ENCODE measurements at places on chromosomes 13 and 19.
A peak's percentile ranks its signal among the peaks of the same experiment; 100 is the strongest.

DNA sequence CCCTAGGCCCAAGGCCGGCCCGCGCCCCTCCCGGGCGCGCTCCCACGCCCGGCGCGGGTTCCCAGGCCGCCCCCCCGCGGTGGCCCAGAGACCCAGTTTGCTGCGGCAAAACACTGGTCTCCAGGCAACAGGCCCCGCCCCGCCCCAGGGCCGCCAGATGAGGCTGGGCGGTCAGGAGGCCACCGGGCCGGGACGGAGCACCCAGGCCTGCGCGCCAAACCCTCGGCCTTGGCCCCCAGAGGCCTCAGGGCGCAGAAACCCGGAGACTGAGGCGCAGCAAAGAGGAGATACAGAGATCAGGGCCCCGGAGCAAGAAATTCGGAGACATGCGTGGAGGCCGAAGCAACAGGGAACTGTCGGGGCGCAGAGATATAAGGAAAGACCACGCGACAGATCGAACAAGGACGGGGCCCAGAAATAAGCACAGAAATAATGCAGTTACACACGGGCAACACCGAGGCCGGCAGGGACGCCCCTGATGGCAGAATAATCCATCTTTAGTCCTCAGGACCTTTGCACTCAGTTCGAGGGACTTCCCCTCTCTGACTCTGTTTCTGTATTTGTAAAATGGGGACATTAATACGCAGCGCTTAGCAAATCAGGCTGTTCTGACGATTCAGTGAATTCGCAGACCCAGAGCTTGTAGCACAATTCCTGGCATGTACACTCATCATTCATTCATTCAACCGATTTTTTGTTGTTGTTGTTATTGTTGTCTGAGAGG, 20.8 kb upstream of the ERCC1 start:
- DNase-seq: no peak

GRCh38 chr19:47419030-47419783, at the start of gene MEIS3:
Gene MEIS3 (minus strand): TSS chr19:47419527. CDS start chr19:47419081, 446 bp downstream.
- DNase-seq: no peak

GRCh38 chr19:10690341-10690781, 10.9 kb upstream of the QTRT1 start:
- no peak for DNase-seq

DNA sequence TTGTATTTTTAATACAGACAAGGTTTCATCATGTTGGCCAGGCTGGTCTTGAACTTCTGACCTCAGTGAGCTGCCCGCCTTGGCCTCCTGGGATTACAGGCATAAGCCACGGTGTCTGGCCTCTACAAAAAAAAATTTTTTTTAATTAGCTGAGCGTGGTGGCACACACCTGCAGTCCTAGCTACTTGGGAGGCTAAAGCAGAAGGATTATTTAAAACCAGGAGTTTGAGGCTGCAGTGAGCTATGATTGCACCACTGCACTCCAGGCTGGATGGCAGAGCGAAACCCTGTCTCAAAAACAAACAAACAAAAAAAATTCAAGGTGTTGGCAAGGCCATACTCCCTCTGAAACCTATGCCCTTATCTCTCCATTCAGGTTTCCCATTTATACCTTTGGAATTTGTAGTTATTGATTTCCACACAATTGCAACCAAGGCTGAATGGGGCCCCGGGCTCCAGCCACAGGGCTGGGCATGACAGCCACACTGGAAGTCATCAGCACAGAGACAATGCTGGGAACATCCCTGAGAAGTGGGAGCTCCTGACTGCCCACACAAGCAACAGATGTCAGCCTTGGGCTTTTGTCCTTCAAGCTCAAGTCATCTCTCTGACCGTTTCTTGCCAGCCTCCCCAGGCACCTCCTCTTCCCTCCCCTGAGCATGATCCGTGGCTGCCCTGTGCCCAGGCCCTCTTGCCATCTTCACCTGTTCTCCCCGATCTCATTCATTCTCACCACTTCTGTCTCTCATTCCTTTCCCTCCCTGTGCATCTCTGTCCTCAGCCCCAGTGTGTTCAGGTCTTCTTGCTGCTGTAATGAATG, 27.2 kb upstream of the CALM3 start:
- DNase-seq: no peak

GRCh38 chr19:23542562-23542961, 144.4 kb downstream of the ZNF675 start:
- no peak for DNase-seq

DNA sequence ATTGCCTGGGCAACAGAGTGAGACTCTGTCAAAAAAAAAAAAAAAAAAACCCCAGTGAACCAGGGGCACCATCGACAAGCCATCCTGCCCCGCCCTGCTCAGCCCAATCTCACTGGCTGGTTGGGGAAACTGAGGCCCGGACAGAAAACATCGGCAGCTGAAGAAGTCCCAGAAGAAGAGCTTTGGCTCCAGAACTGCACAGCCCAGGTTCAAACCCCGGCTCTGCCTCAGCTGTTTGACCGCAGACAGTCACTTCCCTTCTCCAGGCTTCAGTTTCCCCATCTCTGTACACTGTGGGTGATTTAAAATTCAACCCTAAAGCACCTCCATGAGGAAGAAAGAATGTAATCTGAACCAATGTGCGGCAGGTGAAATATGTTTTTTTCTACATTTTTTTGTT, 9.4 kb upstream of the SEMA6B start:
- no peak for DNase-seq

- DNase-seq: no peak
Measured at GRCh38 chr13:111908361-111908760, 158.6 kb upstream of the SOX1 start.

DNA sequence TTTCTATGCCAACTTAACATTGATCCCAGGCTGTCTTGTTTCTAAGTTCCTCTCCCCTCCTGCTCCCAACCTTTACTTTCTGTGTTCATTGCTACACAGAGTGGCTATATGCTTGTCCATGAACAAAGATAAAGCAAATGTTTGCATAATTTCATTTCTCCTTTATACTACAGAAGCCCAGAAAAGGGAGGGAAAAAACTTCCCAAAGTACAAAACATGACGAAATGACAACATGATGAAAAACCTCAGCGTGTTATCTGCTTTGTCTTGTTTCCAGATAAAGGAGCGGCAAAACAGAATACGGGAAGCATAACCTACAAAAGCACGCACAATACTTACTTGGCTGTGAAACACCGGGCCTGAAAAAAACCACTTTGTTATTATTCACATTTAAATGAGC, 336.8 kb downstream of the DNAJC15 start:
- DNase-seq: no peak

DNA sequence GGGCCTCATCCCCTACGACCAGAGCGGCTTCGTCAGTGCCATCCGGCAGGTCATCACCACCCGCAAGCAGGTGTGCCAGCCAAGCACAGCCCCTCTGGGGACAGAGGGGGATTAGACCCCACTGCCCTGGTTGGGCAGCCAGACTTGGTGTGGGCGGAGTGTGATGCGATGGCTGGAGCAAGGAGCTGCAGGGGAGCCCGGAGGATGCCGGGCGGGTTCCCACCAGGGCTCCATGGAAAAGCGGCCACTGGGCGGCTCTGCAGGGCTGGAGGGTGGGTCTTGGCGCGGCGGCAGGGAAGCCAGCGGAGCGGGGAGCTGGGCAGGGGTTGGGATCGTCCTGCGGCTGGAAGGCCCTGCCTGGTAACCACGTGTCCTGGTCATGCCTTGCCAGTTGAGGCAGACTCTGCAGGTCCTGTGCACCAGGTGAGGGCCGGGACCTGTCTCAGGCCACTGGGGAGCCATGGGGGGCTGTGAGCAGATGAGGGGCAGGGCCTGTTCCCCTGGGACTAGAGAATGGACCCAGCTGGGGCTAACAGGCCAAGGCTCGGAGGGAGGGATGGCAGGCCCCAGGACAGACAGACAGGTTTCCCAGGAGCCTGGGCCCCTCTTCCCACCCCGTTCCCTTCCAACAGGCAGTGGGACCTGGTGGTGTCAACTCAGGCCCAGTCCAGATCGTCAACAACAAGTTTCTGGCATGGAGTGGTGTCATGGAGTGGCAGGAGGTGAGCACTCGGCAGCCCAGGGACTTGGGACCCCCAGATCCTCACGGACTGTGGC, 6.3 kb downstream of the PTOV1 start:
- no peak for DNase-seq

GRCh38 chr19:6099599-6099998, 10.7 kb downstream of the RFX2 start:
- no peak for DNase-seq

- peak; percentile 58 for DNase-seq
Measured at GRCh38 chr19:7534531-7535046, 928 bp upstream of the PNPLA6 start.

- no peak for DNase-seq
Measured at GRCh38 chr19:44948763-44949374, 3.0 kb downstream of the APOC2 start.

Measured in left renal cortex interstitium (tissue), 4 donors.